ENCODE measurements at places on chromosomes 6 and 20.

GRCh38 chr6:119348096-119348747 lies 1.3 kb downstream of the MAN1A1 start:
- peak; percentile 28 for DNase-seq

DNA sequence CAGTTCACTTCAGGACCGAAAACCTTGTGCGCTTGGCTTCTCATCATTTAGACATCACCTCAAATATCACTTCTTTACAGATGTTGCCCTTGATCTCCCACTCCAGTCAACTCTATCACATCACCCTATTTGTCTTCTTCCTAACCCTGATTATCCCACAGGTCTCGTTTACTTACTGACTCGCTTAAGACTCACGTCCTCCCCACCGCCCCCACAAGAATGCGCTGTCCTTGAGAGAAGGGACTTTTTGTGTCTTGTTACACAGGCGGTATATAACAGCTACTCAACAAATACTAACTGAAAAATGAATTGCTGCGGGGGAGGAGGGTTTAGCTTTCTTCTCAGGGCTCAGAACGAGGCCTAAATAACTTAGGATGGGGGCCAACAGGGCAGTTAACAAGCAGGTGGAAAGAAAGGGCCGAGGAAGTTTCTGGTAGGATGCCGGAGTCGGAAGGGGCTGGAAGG lies 527 bp downstream of the TOMM34 start:
- peak; percentile 75 for DNase-seq

GRCh38 chr6:83601119-83601518 lies 88.8 kb downstream of the PRSS35 start:
- no peak for DNase-seq

DNA sequence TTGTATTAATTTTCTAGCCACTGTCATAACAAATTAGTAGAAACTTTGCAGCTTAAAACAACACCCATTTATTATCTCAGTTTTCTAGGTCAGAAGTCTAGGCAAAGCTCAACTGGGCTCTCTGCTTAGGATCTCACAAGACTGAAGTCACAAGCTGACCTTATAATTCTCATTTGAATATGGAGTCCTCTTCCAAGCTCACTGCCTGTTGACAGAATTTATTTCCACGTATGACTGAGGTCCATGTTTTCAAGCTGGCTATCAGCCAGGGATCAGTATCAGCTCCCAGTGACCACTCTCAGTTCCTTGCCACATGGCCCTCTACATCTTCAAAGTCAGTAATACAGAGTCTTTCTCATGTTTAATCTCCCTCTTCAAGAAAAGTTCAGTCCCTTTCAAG lies 11.7 kb upstream of the HLA-DQB2 start:
- no peak for DNase-seq

GRCh38 chr6:143074670-143075318 lies 14.1 kb downstream of the AIG1 start:
- DNase-seq = no peak

DNA sequence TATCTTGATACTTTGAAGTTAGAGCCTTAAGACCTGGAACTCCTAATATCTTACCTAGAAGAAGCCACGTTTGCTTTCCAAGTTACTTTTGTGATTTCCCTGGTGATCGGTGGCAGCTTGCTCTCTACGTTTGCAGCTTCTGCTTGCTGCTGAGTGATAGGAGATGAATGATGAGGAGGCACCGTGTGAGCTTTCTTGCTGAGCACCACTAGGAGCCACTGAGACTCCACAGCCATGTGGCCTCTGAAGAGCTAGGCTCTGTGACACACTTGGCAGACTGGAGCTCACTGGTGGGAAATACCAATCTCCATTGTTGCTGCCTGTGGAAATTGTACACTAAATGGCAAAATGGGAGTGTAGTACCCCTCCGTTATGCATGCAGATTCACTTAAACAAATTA lies 161.8 kb downstream of the IBTK start:
- DNase-seq = no peak

GRCh38 chr6:117309069-117309468 lies 43.7 kb downstream of the VGLL2 start:
- DNase-seq = no peak

DNA sequence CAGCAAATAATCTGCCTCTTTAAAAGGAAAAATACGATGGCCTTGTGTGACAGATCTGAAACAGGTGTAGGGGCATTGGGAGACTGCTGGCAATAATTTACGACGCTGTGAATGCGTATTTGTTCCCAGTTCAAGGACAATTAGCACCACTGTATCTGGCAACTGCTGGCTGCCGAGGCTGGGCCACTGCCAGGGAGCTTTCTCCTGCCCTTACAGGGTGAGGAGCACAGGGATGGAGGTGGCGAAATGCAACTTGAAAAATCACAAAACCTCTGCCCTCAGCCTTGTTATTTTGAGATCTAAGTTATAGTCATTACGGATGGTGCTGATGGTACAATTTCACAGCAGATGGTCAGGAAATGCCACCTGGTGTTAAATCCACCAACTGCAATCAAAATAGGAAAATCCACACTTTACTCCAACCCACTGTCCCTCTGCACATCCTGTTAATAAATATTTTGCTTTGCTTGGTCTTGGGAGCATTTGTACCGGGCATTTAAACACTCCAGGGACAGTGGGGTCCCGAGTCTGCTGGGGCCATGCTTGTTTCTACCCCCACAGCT lies 6.4 kb downstream of the MYLK4 start:
- no peak for DNase-seq

GRCh38 chr20:20303320-20303719 lies 64.6 kb upstream of the INSM1 start:
- DNase-seq = no peak
